DND-41 (cell line): ENCODE measurements at places on chromosomes 2 and 18.
A peak's percentile ranks its signal among the peaks of the same experiment; 100 is the strongest.

DNA sequence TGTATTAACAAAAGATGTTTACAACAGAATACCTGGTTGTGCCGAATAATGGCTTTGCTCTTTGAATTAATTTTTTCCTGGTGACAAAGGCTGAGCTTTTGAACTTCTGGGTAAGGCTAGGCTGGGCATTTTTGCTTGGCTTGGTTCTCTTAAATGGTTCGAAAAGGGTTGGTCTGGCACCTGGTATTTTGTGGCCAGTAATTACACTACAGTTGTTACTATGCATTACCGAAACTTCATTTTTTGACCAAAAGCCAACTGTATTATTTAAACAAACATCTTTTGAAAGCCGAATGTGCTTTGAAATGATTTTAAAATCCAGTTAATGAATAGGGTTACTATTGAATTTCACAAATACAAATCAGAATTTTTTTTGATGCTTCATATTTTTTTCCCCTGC, 19.4 kb upstream of the NFE2L2 start:
- DNase-seq = no peak

- no peak for DNase-seq
Observed at GRCh38 chr2:6896930-6897759, 19.6 kb downstream of the RSAD2 start.

DNA sequence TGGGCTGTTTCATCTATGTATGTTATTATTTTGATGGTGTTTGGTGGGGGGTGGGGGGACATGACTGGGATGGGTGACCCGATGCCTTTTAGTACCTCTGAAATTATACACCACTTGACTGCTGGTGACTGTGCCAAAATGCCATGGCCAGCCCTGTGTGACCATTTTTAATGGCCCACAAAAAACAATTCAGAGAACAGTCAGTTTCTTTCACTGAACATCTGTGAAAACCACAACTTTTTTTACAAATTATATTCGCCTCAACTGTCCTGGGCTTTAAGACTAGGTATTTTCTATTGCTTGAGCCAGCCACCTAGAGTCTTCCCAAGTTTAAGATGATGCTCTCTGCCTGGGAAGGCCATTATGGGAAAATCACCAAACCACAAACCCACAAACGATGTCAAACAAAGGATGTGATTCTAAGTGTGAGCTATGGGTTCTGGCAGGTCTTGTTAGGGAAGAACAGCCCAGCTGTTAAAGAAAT, 33.9 kb downstream of the FN1 start:
- DNase-seq = peak; percentile 34

DNA sequence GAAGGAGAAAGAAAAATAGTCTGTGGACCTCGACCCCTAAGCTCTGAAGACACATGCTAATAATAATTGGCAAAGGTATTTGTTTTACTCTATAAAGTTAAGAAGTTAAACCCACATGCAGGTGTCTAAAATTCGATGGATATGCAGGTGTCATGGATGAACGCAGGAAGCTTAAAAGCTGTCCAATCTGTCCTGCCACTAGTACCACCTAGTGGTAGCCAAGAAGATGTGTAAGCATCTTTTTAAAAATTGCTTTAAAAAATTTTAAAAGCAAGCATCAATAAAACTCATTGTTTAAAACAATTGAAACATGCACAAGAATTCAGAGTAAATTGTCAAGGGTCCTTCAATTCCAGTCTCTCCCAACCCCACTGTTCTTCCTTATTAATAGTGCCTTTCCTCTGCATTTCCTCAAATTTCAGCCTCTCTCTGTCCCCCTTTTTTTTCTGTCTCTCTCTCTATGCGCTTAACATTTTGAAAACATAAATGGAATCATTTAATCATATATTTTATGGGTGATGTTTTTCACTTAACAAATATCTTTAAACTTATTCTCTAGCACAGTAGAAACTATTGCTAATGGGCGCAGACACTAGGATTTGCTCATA, 30.6 kb upstream of the PPP3R1 start:
- peak; percentile 32 for DNase-seq

DNA sequence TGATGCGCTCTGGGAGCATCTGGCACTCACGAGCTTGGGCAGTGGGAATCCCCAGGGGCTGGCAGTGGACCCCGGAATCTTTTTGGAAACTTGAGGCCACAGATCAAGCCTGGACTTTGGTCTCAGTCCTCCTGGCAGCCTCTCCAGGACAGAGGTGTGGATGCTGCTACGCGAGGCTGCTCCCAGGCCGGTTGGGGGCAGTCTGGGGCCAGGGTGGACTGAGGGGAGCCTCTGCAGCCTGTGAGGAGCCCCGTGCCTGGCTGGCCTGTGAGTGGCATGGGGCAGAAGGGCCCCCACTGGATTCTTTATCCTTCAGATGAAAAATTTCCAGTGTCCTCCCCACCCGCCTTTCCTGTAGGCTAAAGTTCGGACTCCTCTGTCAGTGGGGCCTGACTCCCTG, 12.7 kb upstream of the DES start:
- no peak for DNase-seq

DNA sequence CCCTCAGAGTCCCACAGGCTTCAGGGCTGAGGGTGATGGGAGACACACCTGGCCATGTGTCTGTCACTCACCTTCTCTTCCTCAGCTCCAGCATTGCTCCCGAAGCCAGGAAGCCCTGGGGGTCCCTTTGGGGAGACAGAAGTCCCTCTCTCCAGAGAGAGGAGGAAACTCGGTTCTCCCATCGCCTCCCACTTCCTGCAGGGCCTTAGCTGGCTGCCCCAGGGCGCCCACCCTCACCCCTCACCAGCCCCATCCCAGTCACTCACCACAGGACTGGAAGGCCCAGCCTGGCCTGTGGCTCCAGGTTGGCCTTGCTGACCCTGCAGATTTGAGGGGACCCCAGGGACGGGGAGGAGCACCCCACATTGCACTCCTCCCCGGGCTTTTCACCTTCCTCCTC, 2.7 kb upstream of the RAB6D start:
- DNase-seq = no peak

DNA sequence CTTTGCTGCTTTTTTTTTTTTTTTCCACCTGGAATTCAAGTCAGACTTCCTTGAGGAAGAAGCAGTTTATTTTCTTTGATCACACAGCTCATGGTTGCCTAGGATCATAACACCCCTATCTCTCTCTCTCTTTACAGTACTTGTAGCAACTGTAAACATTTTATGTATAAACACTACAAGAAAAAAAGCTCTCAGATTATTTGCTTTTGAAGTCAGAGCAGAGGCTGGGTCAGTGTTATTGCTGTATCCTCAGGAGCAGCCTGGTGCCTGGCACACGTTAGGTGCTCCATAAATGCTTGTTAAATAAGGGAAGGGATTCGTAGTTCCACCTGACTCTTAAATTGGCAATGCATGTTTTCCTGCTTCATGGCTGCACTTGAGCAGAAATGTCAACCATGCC, 221.2 kb downstream of the TGIF1 start:
- no peak for DNase-seq

- no peak for DNase-seq
Observed at GRCh38 chr2:28544922-28545589, 49.2 kb downstream of the PLB1 start.

- no peak for DNase-seq
Observed at GRCh38 chr2:203871371-203871983, 3.9 kb downstream of the CTLA4 start.

DNA sequence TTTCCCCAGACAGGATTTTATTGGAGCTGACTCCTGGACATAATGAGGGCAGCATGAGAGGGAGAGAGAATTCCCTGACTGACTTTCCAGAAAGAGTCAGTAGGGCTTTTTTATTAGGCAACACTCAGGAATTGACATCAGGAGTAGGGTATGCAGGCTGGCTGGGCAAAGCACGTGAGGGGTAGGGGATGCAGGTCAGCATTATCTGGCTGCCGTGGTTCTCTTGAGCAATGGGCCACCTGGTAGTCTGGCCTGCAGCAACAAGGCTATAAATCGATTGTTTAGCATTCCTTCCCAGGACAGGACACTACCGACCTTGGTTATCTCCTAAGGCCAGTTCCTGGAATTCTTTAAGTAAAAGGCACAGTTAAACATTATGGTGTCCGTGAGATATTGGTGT, 160.8 kb upstream of the AGAP1 start:
- no peak for DNase-seq

DNA sequence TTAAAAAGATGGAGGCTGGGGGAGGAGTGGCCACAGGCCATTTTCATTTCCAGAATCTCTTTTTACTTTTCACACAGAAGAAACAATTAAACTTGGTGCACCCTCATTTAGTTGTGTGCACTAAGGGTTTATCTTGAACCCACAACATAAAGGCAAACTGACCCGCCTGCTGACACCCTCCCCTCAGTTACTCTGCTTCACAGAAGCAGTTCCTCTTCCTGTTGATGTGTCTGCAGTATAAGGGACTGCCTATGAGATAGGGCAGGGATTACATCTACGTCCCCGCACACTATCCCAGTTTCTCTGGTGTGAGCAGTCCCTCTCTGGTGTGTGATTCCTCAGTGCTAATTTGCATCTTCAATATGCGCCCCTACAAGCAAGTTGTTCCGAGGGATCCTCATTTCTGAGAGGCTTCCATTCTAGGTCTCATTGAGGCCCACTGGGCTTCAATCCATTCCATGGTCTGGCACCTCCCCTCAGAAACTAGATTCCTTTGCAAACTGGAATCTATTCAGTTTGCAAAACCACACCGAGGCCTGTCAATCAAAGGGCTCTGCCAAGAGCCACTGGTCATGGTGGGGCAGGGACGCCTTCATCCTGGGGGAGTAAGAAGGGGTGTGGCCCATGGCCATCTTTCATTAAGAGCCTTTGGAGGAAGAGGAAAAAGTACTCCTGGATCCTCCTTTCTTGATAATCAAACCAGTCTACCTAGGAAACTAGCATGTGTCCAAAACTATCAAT, 12.3 kb downstream of the CREG2 start:
- DNase-seq = no peak

DNA sequence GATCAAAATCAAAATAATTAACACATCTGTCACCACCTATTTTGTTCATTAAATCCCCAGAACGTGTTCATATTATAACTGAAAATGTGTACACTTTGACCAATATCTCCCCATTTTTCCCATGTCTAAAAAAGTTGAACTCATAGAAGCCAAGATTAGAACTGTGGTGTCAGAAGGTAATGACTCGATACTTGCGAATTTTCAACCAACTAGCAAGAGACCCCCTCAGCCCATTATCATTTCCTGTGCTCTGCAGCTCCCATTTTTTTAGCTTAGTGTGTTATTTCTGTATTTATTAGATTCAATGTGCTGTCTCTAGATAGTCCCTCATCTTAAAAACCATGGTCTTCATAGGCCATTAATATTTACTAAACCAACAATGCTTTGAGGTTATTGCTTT, 248.7 kb upstream of the PIK3C3 start:
- no peak for DNase-seq

GRCh38 chr2:223760838-223761502, 76.4 kb downstream of the AP1S3 start:
- no peak for DNase-seq

DNA sequence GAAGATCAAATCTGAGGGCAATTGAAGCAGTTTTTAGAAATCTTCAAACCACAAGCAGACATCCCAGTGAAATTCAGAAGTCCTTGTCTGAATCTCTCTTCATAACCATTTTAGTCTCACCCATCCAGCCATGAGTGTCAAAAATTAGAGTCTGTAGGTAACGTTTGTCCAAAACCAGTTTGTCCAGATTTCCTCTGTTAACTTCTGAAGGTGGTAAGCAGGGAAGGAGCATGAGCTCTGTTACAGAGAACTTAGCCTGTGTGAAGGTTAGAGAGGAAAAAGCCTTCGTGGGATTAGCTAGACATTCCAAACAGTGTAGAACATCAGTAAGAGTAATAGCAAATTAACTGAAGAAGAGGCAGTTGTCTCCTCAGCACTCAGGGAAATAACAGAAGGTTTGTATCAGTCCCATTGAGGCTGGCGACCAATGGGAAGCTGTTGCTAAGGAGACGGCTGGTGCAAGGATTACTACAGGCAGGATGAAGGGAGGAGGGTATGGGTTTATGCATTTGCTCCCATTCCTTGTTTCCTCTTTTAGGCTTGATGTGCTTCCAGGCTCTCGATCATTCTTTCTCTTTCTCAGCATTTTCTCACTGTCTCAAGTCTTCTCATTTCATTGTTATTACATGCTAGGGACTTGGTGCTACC, 8.7 kb upstream of the GPR155 start:
- no peak for DNase-seq

DNA sequence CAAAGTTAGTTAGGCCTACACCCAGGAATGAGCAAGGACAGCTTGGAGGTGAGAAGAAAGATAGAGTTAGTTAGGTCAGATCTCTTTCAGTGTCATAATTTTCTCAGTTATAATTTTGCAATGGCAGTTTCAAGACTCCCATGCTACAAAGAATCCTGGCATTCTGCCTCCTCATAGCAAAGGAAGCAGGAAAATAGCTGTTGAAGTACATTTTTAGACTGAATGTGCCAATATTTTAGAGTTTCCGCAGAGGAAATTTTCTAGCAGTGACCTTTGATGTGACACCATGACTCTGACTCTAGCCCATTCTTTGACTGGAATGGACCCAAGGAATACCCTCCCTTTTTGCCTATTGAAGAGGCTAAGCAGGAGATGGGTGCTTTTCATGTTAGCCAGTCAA, 371.7 kb downstream of the PIK3C3 start:
- no peak for DNase-seq

DNA sequence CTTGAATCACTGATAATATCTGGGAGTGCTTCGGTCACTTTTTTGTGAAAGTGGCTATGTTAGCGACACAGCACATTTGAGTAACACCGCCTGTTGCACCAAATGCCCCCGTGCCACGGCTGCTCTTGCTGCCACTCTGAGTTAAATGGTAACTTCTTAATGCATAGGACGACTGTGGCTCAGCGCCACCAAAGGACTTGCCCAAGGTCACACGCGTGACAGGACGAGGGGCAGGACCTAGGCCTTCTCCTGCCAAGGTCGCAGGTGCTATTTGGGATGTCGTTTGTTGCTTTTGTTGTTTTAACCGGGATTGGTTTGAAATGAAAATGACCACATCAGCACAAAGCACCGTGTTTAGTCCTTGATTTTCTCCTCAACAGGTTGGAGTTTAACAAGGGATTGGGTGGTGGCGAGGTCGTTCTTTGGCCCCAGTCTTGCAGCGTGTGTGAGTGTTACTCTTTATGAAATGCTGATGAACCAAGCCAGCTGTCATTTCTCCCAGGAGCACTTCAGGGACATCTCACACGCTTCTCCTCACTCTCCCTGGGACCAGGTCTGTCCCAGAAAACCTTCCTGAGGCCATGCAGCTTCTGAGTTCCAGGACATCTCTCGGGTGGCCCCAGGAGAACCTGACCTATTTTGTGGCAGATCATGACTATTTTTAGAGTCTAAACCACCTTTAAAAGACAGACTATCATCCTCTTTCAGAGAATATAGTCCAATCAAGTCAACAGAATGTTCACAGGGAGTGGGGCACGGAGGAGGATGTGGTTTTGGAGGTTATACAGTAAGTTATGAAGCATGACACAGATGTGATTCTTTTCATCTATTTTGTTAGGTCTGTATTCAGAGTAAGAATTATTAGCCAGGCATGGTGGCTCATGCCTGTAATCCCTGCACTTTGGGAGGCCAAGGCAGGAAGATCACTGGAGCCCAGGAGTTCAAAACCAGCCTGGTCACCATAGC, 49.9 kb downstream of the MTCL1 start:
- peak; percentile 86 for DNase-seq
